ENCODE measurements at places on chromosomes 5 and 9.

GRCh38 chr9:73869264-73869663 is 627.9 kb upstream of the RORB start:
- DNase-seq, result peak; percentile 1

GRCh38 chr5:54176066-54176830 is 134.1 kb downstream of the ARL15 start:
- no peak for DNase-seq

GRCh38 chr5:134070725-134071613 is 43.5 kb upstream of the TCF7 start:
- DNase-seq, result peak; percentile 40

DNA sequence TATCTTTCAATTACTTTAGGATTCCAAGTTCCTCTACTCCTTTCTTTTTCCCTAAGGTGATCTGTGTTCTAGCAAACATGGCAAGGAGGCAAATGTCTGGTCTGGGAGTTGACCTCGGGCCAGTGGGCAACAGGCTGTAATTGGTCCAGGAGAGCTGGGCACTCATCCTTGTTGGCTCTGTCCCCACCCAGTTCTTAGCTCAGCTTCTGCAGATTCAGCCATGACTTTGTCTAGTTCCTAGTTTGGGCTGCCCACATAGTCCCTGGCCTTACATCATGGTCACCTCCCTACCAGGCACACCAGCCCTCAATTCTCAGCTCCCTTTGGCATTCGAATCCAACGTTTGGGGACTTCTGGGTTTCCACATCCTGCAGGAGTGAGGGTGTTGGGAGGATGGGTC is 92.1 kb upstream of the DAP start:
- DNase-seq, result no peak

DNA sequence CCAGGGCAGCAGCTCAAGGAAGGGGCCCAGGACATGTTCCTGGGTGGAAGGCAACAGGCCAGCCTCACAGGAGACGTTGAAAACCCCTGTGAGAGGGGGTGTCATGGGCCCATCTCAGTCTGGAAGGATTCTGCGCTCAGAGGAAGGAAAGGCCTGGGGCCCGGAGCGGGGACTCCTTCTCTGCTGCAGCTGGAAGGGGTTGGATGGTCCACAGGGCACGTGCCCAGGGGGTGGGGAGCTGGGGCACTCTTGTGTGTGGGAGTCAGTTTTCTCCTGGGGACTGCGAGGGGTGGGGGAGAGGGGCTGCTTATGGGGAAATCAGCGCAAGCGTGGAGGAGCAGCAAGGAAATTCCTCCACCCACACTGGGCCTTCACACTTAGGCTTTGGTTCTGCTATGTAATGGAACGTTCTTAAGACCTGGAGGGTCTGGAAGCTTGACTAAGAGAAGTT is 2.9 kb upstream of the LPCAT1 start:
- no peak for DNase-seq

DNA sequence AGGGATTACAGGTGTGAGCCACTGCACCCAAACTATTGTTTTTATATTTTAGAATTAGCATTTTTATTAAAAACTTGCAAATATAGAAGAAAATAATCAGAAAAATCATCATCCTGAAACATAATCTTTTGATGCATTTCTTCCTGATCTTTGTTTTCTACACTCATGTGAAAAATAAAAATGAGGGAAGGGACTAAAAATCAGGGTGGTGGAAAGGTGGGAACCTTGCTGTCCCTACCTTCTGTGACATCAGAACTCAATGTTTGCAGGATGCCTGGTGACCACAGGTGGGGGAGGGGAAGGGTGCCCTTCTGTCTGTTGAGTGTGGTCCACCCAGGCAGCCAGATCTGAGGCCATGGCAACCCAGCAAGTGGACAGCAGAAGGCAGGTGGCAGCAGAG is at the start of gene SMIM23:
Gene SMIM23 (plus strand): TSS at position 301 of the 400 bp plus-strand sequence. CDS start 55 bp downstream, at position 356.
- DNase-seq, result no peak

Measured in stimulated activated CD8-positive, alpha-beta memory T cell treated with anti-CD3 and anti-CD28 coated beads, Interleukin-15, amount 100 ng/mL, for 48 hours (primary cell).